GM04504 (cell line): ENCODE measurements at places on chromosomes 4 and X.

DNA sequence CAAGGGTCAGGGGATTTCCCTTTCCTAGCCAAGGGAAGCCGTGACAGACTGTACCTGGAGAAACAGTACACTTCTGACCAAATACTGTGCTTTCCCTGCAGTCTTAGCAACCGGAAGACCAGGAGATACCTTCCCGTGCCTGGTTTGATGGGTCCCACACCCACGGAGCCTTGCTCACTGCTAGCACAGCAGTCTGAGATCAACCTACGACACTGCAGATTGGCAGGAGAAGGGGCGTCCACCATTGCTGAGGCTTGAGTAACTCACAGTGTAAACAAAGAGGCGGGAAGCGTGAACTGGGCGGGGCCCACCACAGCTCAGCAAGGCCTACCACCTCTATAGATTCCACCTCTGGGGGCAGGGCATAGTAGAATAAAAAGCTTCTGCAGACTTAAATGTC is 48.7 kb upstream of the SRD5A3 start:
- no peak for DNase-seq

GRCh38 chrX:22060415-22061280 is 28.5 kb downstream of the PHEX start:
- DNase-seq = no peak

GRCh38 chrX:30215357-30215843 is at the start of gene MAGEB2:
Gene MAGEB2 (plus strand): TSS chrX:30215563. CDS start chrX:30218581, 3,018 bp downstream.
- no peak for DNase-seq

GRCh38 chr4:109155682-109156283 is 146.7 kb downstream of the COL25A1 start:
- DNase-seq = no peak

DNA sequence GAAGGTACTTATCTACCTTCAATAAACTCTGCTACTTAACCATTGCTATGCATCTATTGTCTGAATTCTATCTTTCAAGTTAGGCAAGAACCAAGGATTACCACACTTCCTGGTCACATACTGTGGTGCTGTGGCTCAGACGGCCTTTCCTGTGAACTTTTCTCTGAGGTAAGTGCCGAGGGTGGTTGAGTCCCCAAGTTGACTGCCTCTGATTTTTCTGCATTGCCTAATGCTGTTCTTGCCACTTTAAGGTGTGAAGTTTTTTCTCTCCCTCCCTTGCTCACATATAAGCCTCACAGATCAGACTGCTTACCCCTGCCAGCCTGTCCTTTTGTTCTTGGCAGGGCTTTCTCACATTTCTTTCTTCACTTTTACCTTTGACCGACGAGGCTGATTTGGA is 348.0 kb upstream of the POU3F4 start:
- DNase-seq = no peak

DNA sequence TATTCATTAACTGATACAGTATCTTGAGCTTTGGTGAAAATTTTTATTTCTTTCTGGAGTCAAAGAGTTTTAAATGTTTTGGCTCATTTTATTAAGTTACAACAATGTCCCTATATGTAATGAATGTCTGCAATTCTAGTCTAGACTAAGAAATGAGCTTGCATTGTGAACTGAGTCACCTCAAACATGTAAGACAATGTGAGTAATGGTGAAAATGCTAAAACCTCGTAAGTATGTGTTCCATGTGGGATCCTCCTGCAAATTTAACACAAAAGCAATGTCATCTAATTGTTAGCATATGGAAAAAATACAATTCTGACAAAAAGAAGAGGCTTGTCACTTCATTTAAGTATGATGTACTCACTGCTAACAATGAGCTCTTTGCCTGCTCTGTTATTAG is 480.5 kb upstream of the FSTL5 start:
- no peak for DNase-seq

DNA sequence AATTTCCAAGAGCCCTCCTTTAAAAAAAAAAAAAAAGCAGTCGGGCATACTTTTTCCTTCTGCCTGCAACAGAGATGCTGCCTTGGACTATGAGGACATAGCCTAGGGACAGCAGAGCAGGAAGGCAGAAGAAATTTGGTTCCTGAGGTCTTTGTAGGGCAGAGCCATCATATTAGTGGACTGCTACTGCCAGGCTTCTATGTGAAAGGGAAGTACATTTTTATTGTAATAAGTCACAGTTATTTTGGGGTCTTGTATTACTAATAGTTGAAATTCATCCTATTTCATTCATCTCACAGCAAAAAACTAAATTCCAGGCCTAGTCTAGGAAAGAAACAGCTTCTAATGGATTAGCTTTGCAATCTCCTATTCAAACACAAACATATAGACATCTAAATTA is 211.2 kb downstream of the NSUN7 start:
- no peak for DNase-seq

DNA sequence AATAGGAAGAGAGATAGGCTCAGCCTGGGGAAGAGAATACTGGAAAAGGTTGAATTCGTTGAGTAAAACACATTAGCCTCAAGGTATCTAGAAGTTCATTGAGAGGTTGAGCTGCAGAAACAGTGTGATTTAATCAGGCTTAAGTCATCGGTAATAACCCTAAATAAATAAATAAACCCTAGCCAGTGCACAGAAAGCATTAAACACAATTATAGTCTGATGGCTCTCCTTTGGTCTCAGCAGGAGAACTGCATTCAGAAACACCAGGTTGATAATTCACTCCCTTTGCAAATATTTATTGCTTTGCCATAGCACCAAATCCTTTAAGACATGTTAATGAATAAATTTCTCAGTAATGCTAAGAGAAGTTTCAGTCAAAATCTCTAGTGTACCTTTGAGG is 9.6 kb downstream of the DCX start:
- no peak for DNase-seq

DNA sequence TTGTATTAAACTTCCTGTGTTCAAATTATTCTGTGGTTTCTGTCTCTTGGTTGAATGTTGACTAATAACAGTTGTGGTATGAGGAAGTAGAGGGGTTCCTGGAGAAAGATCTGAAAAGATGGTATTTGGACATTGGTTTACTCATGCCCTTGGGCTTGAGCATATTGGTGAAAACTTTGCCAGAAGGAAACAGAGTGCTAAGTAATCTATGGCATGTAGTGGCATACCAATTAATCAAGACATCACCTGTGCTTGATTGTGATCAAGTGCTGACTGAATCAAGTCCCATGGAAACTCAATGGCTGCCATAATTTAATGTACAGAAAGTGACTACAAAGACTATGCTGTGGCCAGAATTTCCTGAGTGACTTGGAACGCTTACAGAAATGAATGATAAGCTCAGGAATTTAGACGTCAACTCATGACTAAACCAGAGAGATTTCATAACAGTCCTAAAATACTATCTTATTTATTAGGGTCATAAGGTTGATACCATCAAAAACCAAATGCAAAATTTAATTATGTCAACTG is 2062.9 kb downstream of the ARAP2 start:
- peak; percentile 89 for DNase-seq
